ENCODE measurements at places on chromosomes 6 and 20.

GRCh38 chr6:81751388-81752083 is 945 bp downstream of the TENT5A start:
- peaks cover 29% of the 10 kb centered on the region for H3K4me1 ChIP-seq
- H3K27me3 ChIP-seq, result peaks cover 20% of the 10 kb centered on the region
- peak overlapping the region; percentile 76 for H3K4me3 ChIP-seq
- peak overlapping the region; percentile 28 for H3K27ac ChIP-seq
- peak; percentile 20 for DNase-seq
- H3K36me3 ChIP-seq, result peaks cover under 1% of the 10 kb centered on the region

DNA sequence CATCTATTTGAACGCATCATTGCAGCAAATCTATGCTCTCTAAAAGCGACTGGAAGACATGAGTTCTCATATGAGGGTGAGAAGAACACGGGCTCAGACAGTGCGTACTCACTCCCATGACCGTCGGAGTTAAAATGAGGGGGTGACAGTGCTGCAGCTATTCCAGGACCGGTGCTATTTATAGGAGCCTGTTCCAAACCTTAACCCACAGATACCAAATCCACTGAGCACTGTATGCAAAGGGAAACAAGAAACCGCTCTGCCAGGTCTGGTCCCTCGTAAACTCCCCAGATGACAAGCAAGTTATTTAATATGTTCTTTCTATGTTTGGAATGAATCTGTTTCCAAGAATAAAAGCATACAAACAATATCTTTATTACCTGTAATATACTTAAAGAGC is 22.9 kb downstream of the PPP1R3G start:
- no peak overlapping the region for H3K27ac ChIP-seq
- no peak for DNase-seq
- no peak overlapping the region for H3K4me3 ChIP-seq

GRCh38 chr6:90646940-90647339 is 60.1 kb upstream of the MAP3K7 start:
- peaks cover 5% of the 10 kb centered on the region for H3K27me3 ChIP-seq
- no peaks in the 10 kb centered on the region for H3K36me3 ChIP-seq
- H3K27ac ChIP-seq, result no peak overlapping the region
- no peak overlapping the region for H3K4me3 ChIP-seq
- no peak for DNase-seq
- no peaks in the 10 kb centered on the region for H3K4me1 ChIP-seq

DNA sequence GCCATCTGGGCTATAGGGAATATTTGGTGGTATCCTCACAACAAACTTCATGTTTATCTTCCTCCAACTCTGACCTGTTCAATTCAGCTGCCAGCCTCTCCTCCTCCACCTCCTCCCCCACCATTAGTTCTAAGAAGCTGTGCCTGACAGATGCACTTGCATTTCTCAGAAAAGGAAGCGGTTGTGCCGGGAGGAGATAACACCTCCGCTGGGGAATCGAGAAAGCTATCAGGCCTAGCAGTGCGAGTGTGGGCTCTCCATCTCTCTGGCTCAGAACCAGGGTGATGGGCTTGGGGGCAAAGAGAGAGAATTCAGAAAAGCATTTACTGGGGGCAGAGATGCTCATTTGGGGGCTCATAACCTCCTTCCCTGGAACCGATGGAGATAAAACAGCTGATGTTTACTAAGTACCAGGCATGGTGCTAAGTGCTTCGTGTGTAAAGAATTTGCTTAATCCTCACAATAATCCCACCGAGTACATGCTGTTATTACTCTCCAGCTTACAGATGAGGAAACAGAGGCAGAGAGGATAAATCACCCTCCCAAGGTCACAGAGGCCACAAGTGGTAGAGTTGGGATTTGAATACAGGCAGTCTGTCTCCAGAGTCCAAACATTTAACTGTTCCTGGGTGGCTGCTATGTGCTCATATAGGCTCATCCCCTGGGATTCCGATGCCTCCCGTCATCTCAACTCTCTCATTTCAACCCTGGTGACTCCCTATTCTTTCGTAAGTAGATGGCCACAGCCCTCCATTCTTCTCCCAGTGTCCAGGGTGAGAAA is 38.3 kb downstream of the COX4I2 start:
- peaks cover 88% of the 10 kb centered on the region for H3K36me3 ChIP-seq
- peak overlapping the region; percentile 77 for H3K4me3 ChIP-seq
- no peaks in the 10 kb centered on the region for H3K27me3 ChIP-seq
- peaks cover 83% of the 10 kb centered on the region for H3K4me1 ChIP-seq
- H3K27ac ChIP-seq, result peak overlapping the region; percentile 97
- DNase-seq, result peak; percentile 87

GRCh38 chr20:30484749-30485070 is 772.8 kb upstream of the DEFB115 start:
- H3K4me3 ChIP-seq, result no peak overlapping the region
- no peaks in the 10 kb centered on the region for H3K4me1 ChIP-seq
- no peak overlapping the region for H3K27ac ChIP-seq
- H3K27me3 ChIP-seq, result peaks cover 4% of the 10 kb centered on the region

DNA sequence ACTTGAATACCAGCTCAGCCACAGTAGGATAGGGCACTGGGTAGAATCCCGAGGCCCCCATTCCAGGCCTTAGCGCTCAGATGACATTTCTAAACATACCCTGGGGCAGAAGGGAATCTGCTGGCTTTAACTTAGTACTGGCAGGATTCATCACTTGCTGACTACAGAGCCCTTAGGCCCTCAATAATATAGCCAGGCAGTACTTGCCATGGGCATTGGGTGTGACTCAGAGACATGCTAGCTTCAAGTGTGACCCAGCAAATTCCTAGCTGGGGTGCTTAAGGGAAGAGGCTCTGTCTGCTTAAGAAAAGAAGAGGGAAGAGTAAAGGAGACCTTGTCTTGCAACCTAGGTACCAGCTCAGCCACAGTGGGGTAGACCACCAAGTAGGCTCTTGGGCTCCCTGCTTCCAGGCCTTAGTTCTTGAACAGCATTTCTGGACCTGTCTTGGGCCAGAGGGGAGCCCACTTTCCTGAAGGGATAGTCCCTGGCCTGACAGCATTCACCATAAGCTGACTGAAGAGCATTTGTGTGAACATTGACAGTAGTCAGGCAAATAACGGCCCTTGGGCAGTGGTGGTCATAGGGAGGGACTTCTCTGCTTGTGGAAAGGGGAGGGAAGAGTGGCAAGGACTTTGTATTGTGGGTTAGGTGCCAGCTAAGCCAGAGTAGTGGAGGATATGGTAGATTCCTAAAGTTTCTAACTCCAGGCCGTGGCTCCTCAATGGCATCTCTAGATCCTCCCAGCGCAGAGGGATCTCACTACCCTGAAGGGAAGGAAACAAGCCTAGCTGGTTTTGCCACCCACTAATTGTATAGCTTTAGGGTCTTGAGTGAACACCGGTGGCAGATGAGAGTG is 48.5 kb upstream of the HACE1 start:
- H3K36me3 ChIP-seq, result no peaks in the 10 kb centered on the region
- no peaks in the 10 kb centered on the region for H3K4me1 ChIP-seq
- H3K4me3 ChIP-seq, result no peak overlapping the region
- H3K27ac ChIP-seq, result no peak overlapping the region

- no peak overlapping the region for H3K4me3 ChIP-seq
- H3K4me1 ChIP-seq, result no peaks in the 10 kb centered on the region
- no peak for DNase-seq
- no peaks in the 10 kb centered on the region for H3K36me3 ChIP-seq
- no peak overlapping the region for H3K27ac ChIP-seq
- H3K27me3 ChIP-seq, result no peaks in the 10 kb centered on the region
Measured at GRCh38 chr20:16027686-16028085, 545.6 kb downstream of the KIF16B start.
